ENCODE measurements at places on chromosomes 12 and 14.
A peak's percentile ranks its signal among the peaks of the same experiment; 100 is the strongest.

DNA sequence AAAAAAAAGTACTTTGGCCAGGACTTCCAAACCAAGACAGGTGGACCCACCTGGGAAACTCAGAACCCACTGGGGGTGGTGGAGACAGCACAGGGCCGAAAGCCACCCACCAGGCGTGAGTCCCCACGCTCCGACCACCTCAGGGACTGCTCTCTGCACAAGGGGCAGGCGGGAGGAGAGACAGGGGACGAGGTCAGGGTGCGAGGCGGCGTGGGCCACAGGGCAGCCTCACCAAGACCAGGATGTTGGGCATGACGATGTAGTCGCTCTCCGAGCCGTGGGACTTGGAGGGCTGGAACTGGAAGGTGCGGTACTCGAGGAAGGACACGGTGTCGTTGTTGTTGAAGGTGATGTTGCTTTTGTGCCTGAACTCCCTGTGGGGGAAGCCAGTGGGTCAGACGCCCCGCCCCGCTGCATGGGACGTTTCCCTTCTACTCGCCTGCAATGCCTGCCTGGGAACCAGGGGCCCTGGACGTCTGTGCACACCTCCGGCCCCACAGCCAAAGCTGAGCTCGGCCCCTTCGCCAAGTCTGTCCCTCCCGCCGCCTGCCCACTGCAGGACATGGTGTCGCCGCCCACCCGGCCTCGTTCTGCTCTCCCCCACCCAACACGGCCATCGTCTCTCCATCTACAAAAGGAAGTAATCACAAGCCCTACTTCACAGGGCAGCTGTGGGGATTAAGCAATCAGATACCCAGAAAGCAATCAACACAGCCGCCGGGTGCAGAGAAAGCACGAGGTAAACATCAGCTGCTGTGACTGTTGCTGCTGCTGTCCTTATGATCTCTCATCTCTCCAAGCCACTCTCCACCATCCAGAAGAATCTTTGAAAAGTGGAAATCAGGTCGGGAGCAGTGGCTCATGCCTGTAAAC is 48.7 kb downstream of the SCARB1 start:
- DNase-seq, result no peak

GRCh38 chr14:38469156-38469555 is 213.3 kb upstream of the CLEC14A start:
- DNase-seq, result no peak

- DNase-seq, result no peak
Observed at GRCh38 chr14:69693801-69694729, 72.9 kb upstream of the SRSF5 start.

DNA sequence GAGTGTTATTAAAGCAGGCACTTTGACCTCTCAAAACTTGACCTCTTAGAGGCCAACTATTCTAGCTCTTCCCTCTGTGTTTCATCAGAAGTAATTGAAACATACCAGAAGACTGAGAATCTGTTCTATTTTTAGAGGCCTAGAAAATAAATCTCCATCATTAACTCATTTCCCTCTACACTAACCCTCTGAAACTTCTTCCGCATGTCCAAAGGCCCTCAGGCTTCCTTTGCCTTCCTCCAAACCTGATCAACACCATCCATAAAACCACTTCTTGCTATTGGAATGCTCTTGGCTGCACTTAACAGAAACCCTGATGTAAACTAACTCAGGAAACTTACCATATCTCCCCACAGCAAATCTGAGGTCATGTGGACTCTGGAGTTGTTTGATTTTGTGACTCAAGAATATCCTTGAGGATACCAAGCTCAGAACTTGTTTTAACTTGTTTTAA is 196.4 kb downstream of the RPAP3 start:
- no peak for DNase-seq

- DNase-seq, result no peak
Observed at GRCh38 chr12:124169577-124170284, 125.2 kb upstream of the RFLNA start.

GRCh38 chr12:53224897-53225634 is 6.9 kb downstream of the RARG start:
- no peak for DNase-seq

DNA sequence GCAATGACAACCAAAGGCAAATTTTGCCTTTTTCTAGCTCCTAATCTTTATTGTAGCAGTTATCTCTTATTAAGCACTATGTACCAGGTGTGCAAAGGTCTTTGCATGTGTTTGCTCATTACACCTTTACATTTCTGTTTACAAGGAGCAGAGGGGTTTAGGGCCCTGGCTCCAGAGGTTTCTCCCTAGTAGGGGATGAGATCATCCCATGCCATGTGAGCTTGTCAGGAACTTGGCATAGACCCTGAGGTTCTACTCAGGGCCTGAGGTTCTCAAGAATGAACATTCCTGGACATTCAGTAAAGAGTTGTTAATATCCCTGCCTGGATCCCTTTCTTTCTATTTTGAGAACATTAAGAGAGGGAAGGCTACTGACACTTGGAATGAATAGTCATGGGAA is 292.0 kb downstream of the RPAP3 start:
- DNase-seq, result no peak

DNA sequence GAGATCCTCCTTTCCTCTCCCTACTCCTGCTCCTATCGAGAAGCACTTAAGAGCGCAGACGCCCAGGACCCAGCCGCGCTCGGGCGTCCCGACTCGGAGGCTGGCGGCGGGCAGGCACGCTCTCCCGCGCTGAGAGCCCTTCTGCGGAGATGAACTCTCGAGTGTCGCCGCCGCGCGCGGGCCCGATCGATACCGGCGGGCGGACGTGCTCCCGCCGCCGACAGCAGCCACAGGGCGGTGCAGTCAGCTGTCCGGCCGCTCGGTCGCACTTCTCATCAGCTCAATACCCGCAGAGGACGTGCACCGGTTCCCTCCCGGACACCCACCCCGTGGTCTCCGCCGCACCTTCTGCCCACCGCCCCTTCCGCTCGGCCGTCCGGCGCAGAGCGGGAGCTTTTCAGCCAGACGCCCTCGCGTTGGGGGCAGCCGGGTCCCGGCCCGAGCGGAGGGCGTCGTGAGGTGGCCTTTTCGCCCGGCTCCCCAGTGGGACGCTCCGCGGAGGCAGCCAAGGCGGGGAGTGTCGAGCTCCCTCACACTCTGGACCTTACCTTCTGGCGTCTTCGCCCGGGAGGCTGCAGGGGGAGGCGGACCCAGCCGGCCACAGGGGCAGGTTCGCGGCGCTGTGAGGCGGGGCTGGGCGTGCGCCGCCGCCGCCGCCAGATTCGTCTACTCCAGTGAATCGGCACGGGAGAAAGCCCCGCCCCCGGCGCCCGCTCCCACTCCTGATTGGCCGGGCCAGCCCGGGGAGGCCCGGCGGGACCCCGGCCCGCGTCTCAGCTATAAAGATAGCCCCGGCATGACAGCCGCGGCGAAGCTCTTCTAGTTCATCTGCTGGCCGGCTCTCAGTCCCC is at the start of gene INSM2:
Gene INSM2 (plus strand): TSS at position 808 of the 851 bp plus-strand sequence. CDS start 89 bp downstream, outside the sequence.
- peak; percentile 100 for DNase-seq

DNA sequence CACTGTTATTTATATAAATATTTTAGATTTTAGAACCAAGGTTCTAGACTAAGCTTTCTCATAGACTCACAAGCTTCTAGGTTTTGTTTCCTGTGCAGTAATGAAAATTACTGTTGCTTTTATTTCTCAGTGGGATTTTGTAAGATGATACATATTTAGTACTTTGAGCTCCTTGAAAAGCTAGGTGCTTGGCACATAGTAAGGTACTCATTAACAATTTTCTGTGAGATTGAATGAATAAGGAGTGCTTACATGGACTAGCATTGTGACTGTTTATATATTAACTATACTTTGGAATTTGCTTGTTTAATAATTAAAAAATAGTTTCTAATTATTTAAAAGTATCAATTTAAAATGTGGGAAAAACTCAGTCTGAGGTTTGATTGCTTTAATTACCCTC is 85.7 kb downstream of the MIA2 start:
- DNase-seq, result no peak
